ENCODE measurements at places on chromosomes 7 and 10.

DNA sequence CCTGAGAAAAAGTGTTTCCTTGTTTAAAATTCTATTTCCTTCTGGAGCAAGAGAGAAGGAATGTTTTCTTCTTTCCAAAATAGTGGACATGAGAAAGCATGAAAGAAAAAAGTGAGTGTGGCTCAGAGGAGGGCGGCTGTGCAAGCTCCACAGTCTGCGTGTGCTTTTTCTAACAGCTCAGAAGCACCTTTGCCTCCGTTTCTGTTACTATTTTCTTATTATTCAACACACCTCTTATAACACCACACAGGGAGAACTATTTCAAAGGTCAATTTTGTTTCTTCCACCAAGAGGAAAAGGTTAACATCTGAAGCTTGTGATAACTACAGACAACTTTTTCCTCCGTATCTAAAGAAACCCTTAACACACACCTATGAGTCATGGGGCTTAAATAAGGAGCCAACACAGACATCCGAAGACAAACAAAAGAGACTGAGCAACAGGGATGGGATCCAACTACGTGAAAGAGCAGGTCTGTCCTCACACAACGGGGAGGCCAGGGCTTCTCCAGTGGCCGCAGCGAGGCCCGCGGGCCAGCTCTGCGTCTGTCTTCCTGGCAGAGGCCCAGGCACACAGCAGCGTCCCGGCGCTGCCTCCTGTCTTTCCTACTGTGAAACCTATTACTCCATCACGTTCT is 36.2 kb upstream of the NCAPG2 start:
- peaks cover 45% of the 10 kb centered on the region for H3K36me3 ChIP-seq
- H3K27me3 ChIP-seq = no peaks in the 10 kb centered on the region
- peak overlapping the region; percentile 89 for H3K27ac ChIP-seq
- no peak for DNase-seq
- peaks cover 29% of the 10 kb centered on the region for H3K4me1 ChIP-seq

DNA sequence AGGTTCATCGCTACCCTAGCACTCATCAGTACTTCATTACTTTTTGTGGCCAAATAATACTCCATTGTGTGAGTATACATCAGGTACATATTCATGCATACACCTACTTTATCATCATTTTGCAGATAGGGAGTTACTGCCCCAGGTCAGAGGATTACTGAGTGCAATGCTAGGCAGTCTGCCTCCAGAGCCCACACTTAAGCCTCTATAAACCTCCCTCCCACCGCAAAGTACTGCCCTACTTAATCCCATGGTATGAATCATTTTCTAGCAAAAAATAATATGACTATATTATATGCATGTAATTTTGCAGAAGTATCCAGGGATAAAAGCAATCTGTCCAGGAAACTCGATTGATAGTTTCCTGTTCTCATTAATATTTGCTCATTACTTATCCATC is 194.3 kb downstream of the GRID1 start:
- H3K4me3 ChIP-seq = no peak overlapping the region
- H3K4me1 ChIP-seq = no peaks in the 10 kb centered on the region
- H3K36me3 ChIP-seq = no peaks in the 10 kb centered on the region
- no peak for DNase-seq
- no peaks in the 10 kb centered on the region for H3K27me3 ChIP-seq

DNA sequence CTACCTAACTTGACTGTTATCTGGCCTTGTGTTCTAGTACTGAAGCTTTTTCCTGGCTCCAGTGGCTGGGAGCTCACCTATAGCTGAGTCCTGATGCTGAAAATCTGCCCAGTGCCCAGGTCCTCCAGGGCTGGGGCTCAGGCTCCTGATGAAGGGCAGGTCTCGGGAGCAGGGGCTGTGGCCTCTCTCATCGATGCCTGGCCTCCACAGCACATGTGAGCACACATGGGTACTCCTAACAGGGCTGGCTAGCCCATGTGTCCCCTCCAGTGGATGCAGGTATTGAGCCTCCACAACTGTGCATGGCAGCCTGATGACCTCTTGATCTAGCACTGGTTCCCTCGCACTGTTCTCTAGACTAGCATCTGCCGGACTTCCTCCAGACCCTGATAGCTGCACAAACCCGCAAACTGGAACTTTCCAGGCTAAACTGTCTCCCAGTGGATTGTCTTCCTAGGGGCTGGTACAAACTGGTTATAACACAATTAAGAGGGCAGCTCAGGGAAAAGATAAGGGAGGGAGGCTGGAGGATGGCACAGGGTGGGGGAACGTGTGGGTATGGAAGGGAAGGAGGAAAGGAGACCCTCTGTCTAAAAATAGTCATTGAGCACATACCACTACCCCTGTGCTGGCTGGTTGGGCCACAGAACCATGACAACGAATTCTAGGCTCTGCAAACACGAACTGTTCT is 35.1 kb downstream of the PLAC9 start:
- peaks cover 28% of the 10 kb centered on the region for H3K4me1 ChIP-seq
- H3K36me3 ChIP-seq = peaks cover 37% of the 10 kb centered on the region
- H3K4me3 ChIP-seq = no peak overlapping the region
- peak; percentile 75 for DNase-seq

DNA sequence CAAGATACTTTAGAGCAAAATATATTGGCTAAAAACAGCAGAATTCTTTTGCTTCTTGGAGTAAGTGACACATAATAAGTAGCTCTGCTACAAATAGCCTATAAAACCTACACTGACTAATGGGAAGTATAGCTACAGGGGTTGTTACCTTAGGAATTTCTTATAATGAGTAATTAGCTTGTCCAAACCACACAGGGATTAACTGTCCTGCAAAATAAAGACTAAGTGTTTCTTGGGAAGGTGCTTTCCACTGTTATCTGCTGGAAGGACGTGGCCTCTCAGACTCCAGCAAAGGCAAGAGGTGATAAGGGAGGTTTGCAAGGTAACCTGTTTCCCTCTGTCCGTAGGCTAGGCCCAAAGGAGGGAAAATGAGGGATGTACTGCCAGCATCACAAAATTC is 302.4 kb downstream of the DOCK4 start:
- no peak for DNase-seq
- H3K27ac ChIP-seq = no peak overlapping the region
- no peaks in the 10 kb centered on the region for H3K4me1 ChIP-seq
- H3K4me3 ChIP-seq = no peak overlapping the region
- H3K27me3 ChIP-seq = no peaks in the 10 kb centered on the region

GRCh38 chr10:36700123-36700522 is 425.3 kb upstream of the ANKRD30A start:
- no peaks in the 10 kb centered on the region for H3K36me3 ChIP-seq
- no peak for DNase-seq
- H3K4me1 ChIP-seq = peaks cover 11% of the 10 kb centered on the region
- H3K27ac ChIP-seq = no peak overlapping the region

DNA sequence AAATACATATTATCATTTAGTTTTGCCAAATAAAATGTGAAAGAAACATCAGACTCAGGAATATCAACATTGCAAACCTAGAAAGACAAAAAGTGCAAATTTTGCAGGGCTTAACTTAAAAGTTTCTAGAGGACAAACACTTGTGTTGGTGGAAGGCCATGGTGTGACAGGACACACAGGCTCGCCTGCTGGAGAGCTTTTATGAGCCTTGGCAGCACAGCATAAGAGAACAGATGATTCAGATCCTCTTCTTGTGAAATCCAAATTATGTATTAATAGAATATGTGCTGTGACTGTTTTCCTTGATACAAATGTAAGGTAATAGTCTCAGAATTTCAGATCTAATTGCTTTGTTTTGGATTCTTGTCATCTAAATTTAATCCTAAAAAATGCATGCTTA is 72.9 kb upstream of the ABCB5 start:
- no peaks in the 10 kb centered on the region for H3K36me3 ChIP-seq
- H3K27ac ChIP-seq = no peak overlapping the region
- no peaks in the 10 kb centered on the region for H3K27me3 ChIP-seq
- H3K4me3 ChIP-seq = no peak overlapping the region
- no peaks in the 10 kb centered on the region for H3K4me1 ChIP-seq
- DNase-seq = no peak

- H3K27me3 ChIP-seq = no peaks in the 10 kb centered on the region
- H3K27ac ChIP-seq = no peak overlapping the region
- peaks cover 3% of the 10 kb centered on the region for H3K4me1 ChIP-seq
- no peak overlapping the region for H3K4me3 ChIP-seq
These were observed 5.4 kb downstream of the SAP25 start for GRCh38 chr7:100568176-100568895.

- H3K27me3 ChIP-seq = no peaks in the 10 kb centered on the region
- H3K4me3 ChIP-seq = peak overlapping the region; percentile 90
These were observed 870 bp downstream of the FZD1 start for GRCh38 chr7:91264924-91265681.

DNA sequence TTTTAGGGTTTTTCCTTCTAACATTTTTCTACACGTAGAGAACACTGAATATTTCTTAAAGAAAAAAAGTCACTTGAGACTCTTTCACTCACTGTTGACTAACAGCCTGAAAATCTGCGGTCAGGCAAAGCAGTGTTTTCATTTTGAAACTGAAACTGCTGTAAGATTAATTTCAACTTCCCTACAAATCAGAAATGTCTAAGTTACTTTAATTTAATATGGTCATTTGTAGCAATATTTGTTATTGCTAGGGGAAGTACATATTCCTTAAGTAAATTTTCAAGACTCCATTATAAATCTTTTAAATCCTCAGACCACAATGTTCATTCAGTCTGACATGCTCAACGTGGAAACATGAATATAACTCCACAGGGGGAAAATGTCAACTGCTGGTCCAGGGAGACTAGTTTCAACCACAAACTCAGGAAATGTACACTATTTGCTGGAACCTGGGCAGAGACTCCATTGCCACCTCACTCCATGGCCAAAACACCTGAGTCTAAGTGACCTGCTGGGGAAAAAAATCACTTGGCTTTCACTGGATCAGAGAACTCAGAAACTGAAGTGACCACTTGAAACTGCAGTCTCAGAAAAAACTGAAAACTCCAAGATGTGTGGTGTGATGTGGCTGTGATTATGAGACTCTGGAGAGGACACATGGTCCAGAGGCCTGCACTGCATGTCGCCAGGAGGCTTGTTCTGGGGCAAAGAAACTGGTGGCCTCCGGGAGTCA is 161.2 kb downstream of the TAX1BP1 start:
- peak overlapping the region; percentile 89 for H3K27ac ChIP-seq
- H3K36me3 ChIP-seq = no peaks in the 10 kb centered on the region
- H3K4me1 ChIP-seq = peaks cover 37% of the 10 kb centered on the region
- H3K4me3 ChIP-seq = peak overlapping the region; percentile 69

DNA sequence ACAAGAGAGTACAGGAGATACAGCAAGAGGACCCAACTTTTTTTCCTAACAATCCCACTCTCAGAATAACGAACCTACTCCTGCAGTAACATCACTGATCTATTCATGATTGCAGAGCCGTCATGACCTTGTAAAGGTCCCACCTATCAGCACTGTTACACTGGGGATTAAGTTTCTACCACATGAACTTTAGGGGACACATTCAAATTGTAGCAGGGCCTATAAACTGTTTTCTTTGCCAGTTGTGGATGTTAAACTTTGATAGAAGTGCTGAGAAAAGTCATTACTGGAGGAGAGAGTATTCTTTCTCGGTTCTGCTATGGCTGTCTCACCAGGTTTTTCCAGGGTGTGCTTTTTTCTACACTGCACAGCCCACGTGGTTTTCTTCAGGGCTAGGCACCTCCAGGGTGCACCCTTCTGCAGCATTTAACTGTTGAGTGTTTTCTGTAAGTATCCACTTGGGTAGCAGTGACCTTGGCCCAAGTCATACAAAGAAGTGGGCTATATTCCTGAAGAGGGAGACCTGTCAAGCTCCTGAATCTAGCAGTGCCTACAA is 131.6 kb upstream of the AHR start:
- peaks cover 2% of the 10 kb centered on the region for H3K36me3 ChIP-seq
- DNase-seq = no peak
- H3K4me3 ChIP-seq = no peak overlapping the region
- H3K27me3 ChIP-seq = no peaks in the 10 kb centered on the region
- H3K4me1 ChIP-seq = no peaks in the 10 kb centered on the region

DNA sequence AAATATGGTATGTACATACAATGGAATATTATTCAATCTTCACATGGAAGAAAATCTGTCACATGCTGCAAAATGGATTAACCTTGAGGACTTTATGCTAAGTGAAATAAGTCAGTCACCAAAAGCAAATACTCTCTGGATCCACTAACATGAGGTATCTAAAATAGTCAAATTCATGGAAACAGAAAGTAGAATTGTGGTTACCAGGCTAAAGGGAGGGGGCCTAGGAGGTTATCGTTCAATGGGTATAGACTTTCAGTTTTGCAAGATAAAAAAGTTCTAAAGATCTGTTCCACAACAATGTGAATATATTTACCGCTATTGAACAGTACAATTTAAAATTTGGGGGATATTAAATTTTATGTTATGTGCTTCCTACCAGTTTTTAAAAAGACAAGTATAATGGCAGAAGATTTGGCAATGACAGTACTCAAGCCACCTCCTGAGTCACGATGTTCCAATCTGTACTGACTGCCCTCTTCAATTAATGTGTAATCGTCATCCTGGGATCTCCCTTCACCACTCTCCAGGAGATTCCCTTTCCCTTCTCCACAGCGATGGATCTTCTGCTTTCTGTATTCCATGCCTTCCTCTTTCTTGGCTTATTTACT is 32.3 kb upstream of the IL6 start:
- no peaks in the 10 kb centered on the region for H3K27me3 ChIP-seq
- DNase-seq = no peak
- peaks cover 7% of the 10 kb centered on the region for H3K4me1 ChIP-seq
- no peaks in the 10 kb centered on the region for H3K36me3 ChIP-seq
- H3K4me3 ChIP-seq = no peak overlapping the region

GRCh38 chr10:47287365-47287802 is 12.6 kb upstream of the GDF10 start:
- peaks cover 22% of the 10 kb centered on the region for H3K27me3 ChIP-seq
- H3K4me3 ChIP-seq = no peak overlapping the region
- H3K27ac ChIP-seq = no peak overlapping the region
- H3K4me1 ChIP-seq = peaks cover 7% of the 10 kb centered on the region
- H3K36me3 ChIP-seq = no peaks in the 10 kb centered on the region
- no peak for DNase-seq

Data from chondrocyte (in vitro differentiated cells).